ENCODE measurements at places on chromosomes 2 and 18.

DNA sequence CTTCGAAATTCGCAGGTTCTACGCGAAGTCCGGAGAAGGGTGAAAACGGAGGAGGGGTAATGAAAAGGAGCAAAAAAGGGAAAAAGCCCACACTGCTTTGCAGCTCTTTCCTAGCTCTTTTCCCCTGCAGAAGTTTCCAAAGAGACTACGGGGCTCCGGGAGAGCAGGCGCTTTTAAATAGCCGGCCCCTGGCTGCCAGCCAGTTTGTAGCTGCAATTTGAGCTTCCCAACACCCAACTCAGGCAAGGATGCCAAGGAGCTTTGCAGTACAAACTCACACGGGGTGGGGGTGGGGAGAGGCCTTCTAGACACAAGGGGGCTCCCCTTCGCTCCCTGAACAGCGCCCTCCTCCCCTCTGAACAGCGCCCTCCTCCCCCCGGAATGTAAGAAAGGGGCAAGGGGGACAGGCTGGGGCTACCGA is at the start of gene IGFBP5:
Gene IGFBP5, minus strand, starts transcription at position 149 of the 421 bp plus-strand sequence. CDS start 774 bp downstream, outside the sequence.
- DNase-seq = peak; percentile 85

DNA sequence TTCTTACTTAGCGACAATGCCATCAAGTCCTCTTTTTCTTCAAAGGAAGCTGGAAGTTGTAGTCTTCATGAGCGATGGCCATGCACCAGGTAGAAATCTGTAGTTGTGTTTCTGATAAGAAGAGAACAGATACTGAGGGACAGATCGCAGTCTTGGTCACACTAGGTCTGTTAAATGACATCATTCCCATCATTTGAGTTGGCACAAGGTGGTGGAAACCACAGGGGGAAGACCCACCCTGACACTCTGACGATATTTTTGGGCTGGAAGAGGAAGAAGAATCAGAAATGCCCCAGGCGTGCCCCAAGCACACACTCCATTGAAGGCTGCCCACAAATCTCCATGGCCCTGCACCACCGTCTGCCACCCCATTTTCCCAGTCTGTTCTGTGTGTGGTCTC is 89.0 kb upstream of the BOD1L2 start:
- DNase-seq = no peak

DNA sequence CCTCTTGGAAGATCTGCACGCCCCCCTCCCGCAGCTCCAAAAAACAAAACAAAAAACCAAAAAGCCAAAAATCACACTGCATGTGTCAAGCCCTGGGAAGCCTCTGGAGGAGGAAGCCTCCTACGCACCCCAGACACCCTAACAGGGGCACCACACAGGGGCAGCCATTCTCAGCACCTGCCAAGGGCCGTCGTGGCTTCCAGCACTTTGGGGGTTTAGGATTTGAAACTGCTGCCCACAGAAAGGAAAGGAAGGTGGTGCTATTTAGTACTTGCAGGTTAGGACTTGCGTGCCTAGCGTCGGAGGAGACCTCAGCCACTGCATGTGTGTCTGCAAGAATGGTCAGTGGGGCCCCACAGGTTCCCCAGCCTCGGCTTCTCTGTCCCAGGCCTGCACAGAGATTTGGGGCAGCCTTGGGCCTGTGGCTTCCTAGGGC is 419 bp upstream of the GPR55 start:
- DNase-seq = no peak

GRCh38 chr2:187263675-187264560 is 184.1 kb downstream of the CALCRL start:
- no peak for DNase-seq

GRCh38 chr18:12593866-12594265 is 64.0 kb downstream of the SPIRE1 start:
- DNase-seq = no peak

GRCh38 chr2:236159778-236160170 is 8.4 kb downstream of the GBX2 start:
- DNase-seq = no peak

DNA sequence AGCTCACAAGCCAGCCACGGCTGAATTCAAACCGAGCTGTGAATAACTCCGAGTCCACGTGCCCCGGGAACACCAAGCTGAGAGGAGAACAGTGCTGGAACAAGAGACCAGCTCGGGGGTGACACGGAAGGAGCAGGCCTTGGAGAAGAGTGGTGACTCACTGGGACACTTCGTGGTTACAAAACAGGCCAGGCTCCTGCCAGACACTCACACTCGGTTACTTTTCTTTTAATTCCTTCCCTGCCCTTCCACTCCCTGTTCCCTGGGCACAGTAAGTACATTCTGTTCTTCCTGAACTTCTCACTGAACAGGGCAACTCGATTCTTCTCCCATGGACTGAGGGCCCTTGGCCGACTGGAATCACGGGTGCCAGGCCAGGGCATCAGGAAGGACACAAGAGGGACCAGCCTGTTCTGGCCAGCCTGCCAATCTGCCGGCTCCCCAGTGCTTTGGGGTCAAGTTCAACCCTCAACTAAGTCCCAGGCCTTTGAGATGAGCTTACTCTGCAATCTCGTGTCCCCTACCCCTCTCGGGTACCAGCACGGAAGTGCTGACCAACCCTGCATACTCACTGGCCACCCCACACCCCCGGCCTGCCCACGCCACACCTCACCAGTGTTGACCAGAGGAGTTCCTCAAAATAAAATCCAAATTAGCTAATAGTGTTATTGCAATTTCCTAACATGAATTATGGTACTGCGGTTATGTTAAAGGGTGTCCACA is 87.5 kb downstream of the TFCP2L1 start:
- DNase-seq = peak; percentile 44

DNA sequence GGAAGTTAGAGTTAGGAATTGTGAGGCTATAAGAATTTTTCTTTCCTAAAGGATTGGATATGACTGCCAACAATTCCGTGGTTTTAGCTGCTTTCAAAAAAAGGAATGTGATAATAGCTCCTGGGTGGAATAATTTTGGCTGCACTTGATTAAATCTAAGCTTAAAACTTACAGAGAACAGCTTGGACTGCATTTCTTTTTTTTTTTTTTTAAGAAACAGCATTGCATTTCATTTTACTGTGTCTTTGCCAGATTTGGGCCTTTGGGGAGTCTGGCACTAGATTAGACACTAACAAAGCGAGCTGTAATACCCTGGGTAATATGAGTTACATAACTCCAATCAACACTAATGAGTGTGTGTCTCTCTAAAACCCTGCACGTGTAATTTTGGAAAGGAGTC is 37.8 kb upstream of the ZNF397 start:
- DNase-seq = no peak

All from G401 (cell line).